ENCODE measurements at places on chromosomes 1 and 21.

DNA sequence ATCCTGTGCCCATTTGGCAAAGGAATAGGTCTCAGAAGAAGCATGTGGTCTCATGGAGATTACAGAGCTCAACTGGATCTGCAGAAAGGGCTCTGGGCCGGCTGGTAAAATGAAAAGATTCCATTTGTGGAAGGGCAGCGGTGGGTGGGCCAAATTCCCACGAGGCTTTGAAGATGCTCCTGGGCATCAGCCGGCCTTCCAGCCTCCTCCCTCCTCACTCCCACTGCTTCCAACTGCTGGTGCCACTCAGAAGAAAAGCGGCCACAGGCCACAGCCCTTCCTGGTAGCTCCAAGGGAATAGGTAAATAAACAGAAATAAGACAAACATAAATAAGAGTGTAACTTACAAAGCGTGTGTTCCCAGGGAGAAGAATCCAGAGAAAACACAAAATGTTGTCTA is 136.3 kb upstream of the SLC44A3 start:
- DNase-seq, result no peak

DNA sequence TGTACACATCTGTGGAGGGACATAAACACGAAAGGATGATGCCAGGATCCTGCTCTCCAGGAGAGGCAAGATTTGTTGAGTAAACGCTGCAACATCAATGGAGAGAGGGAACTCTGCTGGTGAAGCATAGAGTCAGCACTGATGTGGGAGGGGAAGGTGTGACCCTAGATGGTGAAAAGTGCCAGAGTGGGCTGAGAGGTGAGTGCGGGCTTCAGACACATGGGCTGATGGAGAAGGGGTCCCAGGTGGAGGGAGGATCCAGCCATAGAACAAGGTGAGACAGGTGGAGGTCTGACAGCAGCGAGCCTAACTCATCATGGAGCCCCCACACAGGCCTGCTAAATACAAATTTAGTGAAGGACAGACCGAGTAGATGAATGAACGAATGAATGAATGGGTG is 9.7 kb downstream of the RD3 start:
- DNase-seq, result no peak

- DNase-seq, result no peak
These were observed 39.4 kb downstream of the STXBP3 start for GRCh38 chr1:108785880-108786279.

GRCh38 chr1:47827109-47827508 is 170.1 kb downstream of the TRABD2B start:
- no peak for DNase-seq

GRCh38 chr1:27418326-27419185 is 26.1 kb downstream of the GPR3 start:
- peak; percentile 83 for DNase-seq

DNA sequence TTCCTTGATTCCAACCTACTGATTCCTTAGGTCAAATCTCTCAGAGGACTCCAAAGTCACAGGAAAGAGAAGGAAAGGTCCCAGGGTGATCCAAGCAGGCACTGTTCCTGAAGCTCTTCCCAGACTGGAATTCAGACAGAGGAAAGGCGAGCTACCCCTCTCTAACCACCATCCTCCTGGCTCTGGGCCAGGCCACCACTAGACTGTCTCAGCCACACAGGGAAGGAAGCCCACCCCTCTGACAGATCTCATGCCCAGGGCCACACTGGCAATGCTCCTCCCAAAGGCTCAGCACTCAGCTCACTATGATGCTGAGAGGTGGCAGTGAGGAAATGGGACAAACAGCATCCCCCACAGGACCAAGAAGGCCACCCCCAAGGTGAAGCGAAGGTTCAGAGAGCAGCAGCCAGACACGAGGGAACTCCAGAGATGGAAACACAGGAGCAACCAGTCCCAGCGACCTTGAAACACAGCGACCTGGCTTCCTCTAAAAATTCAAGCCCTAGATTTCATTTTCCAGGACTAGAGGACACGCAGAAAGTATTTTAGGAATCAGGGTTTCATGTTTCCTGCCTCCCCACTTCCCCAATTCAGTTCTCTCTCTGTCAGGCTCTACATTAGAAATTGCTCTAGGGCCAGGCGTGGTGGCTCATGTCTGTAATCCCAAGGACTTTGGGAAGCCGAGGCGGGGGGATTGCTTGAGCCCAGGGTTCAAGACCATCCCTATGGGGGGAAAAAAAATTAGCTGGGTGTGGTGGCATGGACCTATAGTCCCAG is 18.8 kb downstream of the PIK3C2B start:
- no peak for DNase-seq

DNA sequence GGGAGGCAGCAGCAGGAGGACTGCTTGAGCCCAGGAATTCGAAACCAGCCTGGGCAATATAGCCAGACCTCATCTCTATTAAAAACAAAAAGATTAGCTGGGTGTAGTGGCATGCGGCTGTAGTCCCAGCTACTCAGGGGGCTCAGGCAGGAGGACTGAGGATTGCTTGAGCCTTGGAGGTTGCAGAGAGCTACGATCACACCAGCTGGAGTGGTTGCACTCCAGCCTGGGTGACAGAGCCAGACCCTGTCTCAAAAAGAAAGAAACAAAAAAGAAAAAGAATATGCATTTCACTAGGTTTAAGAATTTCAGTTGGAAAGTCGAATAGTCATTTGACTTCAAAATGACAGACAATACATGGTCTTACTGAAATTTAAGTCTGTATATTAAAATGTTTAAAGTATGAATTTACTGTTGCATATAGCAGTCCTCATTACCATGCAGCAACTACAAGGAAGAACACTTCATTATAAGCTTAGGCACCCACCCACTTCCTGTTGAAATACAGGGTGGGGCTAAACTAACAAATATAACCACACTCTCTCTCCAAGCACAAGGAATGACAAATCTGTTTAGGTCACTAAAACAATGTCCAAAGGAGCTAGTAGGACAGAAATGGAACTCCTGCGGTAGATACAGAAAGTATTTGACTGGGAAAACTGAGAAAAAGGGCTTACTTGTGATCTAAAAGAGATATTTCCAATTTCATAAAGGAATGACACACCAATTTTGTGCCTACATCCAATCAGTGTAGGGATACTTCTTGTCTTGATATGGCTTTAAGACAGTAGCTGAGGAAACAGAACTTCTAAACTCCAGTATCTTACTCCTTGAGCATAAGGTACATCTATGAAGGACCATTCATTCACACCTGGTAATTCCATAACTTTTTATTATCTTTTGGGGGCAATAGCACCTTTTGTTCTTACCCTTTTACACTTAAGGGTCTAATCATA is 44.1 kb downstream of the GPR3 start:
- DNase-seq, result no peak

DNA sequence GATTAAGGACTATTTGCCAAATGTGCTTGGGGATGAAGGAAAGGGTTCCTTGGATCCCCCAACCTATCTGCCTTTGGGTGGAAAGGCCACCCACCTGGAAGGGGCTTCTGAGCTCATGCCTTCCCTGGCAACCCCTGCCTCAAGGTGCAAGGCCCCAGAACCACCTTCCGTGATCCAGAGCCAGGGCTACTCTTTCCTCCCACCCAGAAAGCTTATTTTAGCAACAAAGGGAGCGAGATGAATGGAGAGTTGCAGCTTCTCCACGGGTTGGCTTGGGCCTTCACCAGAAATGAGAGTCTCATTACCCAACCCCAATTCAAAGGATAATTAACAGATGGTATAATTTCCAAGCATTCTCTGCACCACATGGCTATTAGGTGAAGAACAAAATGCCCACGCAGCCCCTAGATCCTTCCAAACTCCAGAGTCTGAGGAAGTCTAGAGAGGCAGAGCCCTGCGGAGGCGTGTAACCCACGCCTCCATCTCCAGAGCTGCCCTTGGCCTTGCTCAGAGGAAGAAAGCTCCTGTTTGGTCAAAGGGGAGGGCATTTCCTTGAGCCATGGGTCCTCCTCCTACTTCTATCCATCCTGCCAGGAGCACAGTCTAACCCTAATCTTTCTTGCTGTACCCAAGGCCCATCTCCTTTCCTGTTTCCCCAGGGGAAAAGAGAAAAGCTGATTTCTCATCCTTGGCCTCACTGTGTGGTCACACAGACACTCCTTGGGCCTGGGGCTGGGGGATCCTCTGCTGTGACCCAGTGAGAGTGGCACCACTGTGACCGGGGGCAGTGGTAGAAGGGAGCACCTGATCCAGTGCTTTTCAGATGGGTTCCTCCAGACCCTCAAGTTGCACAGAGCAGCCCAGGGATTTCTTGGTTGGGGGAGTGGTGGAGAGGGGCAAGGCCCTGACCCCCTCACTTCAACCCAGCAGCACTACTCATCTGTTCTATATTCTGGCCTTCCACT is 1.7 kb upstream of the CELSR2 start:
- no peak for DNase-seq

- no peak for DNase-seq
These were observed 10.4 kb downstream of the TTLL10 start for GRCh38 chr1:1183833-1184775.

- no peak for DNase-seq
These were observed 486 bp downstream of the SLC27A3 start for GRCh38 chr1:153775458-153776327.

GRCh38 chr1:20486457-20487235 is 636 bp upstream of the CAMK2N1 start:
- no peak for DNase-seq

GRCh38 chr1:15427280-15427666 is 11.0 kb upstream of the CTRC start:
- no peak for DNase-seq

DNA sequence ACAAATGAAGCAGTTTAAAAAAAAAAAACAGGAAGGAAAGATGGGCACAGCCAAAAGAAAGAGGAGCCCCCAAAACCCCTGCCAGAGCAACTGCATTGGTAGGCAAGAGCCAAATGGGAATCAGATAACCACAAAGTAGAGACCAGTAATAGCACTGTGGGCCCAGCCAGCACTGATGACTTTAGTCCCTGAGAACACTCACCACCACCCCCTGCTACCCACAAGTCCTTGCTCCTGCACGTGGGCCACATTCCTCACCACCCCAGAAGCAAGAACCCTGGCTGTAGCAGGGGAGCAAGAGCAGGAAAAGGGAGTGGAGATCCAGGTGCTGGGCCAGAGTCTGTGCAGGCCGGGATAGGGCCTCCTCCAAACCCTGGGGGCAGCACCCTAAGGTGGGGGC is 86.1 kb downstream of the RRAGC start:
- DNase-seq, result no peak

GRCh38 chr1:175204330-175204729 is 11.8 kb upstream of the KIAA0040 start:
- no peak for DNase-seq

DNA sequence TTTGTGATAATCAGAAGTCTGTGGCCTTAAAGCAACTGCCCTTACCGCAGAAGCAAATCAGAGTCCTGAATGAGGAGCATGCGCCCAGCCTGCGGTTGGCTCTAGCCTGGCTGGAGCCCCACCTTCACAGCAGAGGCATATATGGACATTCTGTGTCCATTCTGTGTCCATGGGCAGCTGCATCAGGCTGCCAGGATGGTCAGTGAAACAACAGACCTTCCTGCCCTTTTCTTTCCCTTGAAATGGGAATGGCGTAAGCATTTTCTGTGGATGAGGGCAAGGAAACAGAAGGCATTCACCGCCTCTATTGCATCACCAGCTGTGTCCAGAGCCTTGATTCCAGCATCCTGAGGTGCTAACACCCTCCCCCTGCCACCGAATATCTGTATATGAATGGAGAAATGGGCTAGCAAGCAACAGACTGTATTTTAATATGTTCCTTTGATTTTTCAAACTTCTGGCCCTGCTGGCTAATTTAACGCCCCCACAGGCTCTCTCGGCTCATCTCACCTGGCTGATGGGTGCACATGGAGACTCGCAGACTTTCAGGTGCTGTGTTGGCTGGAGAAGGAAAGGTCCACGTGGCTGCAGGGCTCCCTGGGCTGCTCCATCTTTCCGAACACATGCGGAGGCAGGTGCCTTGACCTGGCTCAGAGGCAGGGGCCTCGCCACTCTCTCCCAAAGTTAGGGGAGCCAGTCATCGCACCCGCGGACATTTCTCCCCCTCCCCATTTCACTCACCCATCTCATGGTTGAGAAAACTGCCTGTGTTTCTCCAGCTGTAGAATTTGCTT is 159.2 kb downstream of the GALNT2 start:
- no peak for DNase-seq

- DNase-seq, result no peak
These were observed at the start of gene RAB25 for GRCh38 chr1:156060937-156061636. RAB25 (plus strand) TSS chr1:156061160; CDS start chr1:156061401, 241 bp downstream.

DNA sequence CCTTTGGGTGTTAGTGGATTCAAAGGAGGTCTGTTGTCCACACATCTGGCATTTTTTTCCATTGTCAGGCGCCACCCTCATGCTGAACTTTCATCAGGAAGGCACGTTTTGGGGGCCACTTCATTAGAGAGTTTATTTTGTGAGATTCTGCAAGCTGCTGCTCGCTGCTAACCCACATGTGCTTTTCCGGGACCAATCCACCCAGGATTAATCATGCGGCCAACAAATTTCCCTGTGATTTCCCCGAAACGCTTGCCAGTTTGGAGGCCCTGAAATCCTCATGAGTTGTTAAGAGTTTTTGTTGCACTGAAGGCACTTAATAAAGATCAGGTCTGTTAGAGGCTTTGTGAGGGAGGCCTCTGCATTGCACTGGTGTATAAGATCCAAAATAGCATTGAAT is 2.4 kb downstream of the PDPN start:
- DNase-seq, result no peak

GRCh38 chr1:204619721-204620120 is 65.8 kb downstream of the LRRN2 start:
- DNase-seq, result no peak

DNA sequence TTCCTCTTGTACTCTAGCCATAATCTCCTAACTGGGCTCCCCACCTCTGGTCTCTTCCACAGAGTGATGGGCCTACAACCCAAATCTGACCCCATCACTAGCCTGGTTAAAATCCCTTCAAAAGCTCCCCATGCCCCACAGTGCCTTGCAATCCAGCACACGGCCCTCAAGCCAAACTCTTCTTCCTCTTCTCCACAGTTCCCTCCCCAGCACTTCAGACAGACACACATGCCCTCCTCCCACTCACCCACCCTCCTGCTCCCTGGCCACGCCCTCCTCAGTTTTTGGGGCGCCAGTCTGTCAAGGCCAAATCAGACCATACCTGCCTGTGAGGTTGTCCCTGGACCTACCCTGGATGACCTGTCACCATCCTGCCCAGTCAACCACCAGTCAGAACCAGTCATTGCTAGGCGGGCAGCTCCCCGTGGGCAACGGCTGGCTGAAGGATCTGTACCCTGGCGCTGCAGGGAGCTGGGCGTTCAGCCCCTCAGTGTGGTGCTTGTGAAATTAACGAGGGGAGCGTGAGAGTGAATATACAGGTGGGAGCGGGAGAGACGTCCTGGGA is 753 bp downstream of the C1orf210 start:
- DNase-seq, result no peak
